NCI-H1092 treated with DMSO at 0.1 percent for 48 hours (cell line): ENCODE measurements at places on chromosomes 4 and X.

DNA sequence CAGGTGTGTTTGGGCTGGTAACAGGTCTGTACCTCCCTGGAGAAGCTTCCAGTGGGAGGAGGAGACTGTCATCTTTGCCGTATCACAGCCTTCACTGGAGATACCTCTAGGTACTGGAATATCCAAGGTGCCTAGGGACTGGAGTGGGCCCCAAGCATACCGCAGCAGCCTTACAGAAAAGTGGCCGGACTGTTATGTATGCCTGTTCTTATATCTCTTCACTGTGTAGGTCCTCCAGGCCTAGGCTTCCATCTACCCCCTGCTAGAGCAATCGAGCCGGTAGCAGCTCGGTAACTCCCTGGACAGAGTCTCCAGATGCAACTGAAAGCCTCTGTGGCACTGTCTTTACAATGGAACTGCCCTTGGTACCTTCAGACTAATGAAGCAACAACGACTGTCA, 277.4 kb upstream of the GRIA3 start:
- DNase-seq = no peak

DNA sequence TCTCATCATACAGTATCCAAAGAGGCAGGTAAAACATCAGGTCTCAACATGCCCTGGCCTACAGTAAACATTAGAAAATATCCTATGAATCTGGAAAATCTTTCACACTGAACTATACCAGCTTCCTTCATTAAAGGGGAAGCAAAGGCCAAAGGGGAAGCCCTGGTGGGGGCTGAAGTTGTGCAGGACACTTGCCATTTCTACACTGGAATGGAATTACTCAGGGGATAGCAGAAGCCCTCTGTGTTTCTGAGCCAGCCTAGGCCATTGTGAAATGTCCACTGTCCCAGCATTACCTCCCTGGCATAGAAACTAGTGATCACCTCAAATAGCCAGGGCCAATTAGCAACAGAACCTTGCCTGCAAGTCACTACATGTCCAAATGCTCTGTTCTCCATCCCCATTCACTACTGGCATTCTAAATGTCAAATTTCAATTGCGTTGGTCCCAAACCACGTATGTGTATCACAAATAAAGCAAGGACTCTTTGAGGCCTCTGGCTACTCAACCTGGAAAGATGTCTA, 429.9 kb downstream of the AFF2 start:
- DNase-seq = no peak

- DNase-seq = peak; percentile 36
Observed at GRCh38 chr4:122826553-122827257, at the start of gene FGF2. Gene FGF2 (plus strand): TSS chr4:122826831. CDS start chr4:122827175, 344 bp downstream.

- DNase-seq = no peak
Observed at GRCh38 chrX:3178329-3178728, 137.1 kb downstream of the ARSF start.

GRCh38 chrX:101550362-101550750, at the start of gene ARMCX1:
Gene ARMCX1 (plus strand): TSS chrX:101550547. CDS start chrX:101552931, 2,384 bp downstream.
- peak; percentile 23 for DNase-seq

DNA sequence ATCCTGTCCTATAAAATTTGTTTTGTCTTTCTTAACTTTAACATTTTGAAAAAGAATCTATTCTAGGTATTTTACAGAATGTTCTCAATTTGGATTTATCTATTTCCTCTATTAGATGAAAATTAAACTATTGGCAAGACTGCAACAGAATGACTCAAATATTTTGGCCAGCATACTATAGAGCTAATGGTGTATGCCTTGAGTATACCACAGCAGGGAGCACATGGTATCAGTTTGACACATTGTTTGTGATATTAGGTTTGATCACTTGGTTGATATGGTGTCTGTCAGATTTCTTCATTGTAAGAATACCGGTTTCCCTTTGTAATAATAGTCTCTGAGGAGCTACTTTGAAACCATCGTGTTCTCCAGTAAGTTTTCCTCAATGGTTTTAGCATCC, 87.8 kb upstream of the NPNT start:
- no peak for DNase-seq
